AG08395 (cell line): ENCODE measurements at places on chromosomes 16 and 17.

- no peak for DNase-seq
These were observed 21.1 kb downstream of the NGFR start for GRCh38 chr17:49516180-49516579.

DNA sequence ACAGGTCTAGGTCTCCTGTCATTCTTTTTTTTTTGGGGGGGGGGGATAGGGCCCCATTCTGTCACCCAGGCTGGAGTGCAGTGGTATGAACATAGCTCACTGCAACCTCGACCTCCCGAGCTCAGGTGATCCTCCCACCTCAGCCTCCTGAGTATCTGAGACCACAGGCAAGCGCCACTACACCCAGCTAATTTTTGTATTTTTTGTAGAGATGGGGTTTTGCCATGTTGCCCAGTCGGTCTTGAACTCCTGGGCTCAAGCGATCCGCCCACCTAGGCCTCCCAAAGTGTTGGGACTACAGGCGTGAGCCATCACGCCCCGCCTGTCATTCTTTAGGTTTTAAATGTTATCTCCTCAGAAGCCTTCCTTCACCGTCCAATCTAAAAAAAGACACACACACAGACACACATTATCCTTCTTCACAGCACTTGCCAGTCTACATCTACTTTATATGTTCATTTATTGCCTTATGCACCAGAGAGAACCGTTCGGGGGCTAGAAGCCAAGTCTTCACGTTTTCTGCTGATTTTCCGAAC lies 694 bp downstream of the MRPL27 start:
- DNase-seq, result no peak

DNA sequence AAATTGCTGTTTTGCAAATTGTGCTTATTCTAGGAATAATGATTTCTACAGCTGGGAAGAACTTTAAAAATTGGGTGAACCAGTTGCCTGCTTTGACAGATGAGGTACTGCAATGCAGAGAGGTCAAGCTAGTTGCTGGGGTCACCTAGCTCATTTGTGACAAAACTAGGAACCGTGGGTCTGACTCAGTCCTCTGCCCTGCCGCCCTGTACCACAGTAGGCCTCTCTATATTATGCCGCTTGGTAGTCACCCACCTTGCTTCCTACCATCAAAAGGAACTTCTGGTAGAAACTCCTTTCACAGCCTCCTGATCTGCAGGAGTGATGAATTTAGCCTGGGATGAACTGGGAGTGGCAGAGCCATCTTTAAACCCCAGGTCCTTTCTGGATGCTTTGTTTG lies 105.7 kb downstream of the PITPNC1 start:
- no peak for DNase-seq

DNA sequence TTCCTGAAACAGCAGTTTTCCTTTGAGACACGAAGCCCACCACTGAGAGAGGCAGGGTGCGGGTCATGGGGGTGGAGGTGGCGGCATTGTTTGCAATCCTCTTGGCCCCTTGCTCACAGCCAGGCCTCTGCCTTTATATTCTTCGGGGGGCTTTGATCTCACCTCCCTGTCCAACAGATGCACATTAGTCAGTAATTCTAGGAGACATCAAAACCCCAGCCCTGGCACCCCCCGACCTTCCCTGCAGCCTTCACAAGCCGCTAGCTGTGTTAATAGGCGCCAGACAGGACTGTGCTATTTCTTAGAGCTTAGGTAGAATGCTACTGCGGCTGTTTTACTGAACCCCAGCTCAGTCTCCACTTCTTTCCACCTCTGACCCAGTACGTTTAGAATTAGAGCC lies 212.6 kb downstream of the RBFOX1 start:
- no peak for DNase-seq

DNA sequence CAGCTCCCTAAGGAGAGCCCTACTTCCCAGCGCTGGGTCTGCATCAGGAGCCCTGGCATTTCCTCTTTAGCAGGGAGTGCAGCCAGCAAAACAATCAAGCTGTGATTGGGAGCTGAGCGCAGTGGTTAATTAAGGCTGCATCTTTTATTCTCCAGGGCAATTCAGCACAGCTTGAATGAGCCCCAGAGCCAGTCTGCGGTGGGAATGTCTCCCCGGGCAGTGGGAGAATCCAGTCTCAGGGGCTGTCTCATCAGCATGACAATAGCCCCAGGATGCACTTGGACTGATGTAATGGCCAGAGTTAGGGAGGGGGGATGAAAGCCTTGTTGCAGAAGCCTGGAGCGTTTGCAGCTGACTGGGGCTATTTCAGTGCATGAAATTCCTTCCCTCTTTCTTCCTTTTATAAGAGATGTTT lies 292.6 kb upstream of the SOX9 start:
- DNase-seq, result peak; percentile 68

DNA sequence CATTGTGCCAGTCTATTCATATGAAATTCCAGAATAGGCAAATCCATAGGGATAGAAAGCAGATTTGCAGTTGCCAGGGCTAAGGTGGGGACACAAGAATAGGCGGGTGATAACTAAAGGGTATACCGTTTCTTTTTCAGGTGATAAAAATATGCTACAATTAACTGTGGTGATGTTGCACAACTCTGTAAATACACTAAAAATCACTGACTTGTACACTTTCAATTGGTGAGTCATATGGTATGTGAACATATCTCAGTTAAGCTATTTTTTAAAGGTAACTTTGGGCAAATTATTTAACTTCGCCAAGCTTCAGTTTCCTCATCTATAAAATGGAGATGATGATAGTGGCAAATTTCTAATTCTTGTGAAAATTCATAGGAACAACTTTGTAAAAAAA lies 65.9 kb downstream of the CDYL2 start:
- DNase-seq, result no peak

- no peak for DNase-seq
These were observed 8.7 kb downstream of the ENPP7 start for GRCh38 chr17:79739148-79740062.

DNA sequence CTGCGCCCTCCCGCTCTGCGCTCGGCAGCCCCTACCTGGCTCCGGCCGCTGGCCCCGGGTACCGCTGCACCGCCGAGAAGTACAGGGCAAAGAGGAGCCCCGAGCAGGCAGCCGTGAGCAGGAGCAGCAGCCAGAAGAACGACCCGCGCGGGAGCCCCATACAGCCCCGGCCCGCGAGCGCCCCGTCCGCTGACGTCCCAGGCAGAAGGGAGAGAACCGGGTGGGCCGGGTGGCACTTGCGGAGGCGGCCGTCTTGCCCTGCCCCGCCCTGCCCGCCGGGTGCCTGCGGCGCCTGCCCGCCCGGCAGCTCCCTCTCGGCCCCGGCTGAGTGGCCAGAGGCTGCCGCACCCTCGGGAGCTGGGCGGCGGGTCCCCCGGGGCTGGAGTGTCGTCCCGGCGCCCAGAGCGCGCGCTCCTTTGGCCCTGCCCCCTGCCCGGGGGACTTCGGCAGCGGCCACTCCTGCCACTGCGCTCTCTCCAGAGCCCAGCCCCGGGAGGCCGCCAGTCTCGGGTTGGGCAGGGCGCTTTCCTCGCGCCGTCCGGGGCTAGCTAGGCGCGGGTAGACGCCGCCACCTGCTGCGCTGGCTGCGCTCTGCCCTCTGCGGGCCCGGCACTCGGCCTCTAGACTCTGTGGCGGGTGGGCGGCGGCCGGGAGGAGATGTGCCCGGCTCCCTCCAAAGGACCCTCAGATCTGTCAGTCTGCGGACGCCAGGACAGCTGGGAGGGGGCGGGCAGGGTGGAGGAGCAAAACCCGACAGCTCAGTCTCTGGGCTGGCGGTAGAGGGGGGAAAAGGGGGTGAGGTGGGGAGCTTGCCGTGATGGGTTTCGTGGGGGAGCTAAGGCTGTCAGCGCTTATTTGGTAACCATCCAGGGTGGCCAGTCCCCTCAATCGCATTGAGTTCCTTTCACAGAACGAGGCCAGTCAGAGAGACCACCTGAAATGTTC lies at the start of gene ST6GALNAC2:
TSS of gene ST6GALNAC2 (minus strand) at position 212 of the 945 bp plus-strand sequence. CDS start at position 160, 52 bp downstream.
- DNase-seq, result peak; percentile 54

GRCh38 chr17:80453998-80454556 lies 22.3 kb downstream of the NPTX1 start:
- DNase-seq, result no peak

DNA sequence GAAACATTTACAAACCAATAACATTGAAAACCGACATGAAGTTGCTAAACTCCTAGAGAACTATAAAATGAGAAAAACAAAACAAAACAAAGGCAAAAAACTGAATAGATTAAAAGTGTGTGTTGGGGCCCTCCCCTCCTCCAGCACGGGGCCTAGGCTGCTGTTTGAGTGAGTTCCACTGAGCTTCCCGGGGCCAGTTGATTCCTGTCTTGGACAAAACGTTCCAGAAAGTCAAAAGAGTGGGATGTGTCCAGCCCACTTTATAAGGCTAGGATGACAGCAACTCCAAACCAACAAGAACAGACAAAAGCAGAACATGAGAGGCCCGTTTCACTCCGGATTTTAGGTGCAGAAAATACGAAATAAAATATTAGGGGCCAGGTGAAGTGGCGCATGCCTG lies 11.6 kb upstream of the CSNK1D start:
- DNase-seq, result no peak

DNA sequence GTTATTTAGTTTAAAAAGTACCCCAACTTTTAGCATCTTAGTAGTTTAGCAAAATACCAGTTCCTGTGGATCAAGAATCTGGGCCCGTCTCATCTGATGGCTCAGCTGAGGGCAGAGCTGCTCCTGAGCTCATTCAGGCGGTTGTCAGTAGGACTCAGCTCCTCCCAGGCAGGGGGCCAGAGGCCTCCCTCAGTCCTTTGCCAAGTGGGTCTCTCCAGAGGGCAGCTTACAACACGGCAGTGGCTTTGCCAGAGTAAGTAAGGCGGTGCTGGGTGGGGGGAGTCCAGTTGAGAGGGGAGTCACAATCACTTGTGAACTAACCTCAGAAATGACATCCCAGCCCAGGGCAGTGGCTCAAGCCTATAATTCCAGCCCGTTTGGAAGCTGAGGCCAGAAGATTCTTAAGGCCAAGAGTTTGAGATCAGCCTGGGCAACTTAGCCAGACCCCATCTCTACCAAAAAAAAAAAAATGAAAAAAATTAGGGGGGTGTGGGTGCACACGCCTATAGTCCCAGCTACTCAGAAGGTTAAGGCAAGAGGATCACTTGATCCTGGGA lies 81.5 kb upstream of the MED9 start:
- DNase-seq, result no peak

DNA sequence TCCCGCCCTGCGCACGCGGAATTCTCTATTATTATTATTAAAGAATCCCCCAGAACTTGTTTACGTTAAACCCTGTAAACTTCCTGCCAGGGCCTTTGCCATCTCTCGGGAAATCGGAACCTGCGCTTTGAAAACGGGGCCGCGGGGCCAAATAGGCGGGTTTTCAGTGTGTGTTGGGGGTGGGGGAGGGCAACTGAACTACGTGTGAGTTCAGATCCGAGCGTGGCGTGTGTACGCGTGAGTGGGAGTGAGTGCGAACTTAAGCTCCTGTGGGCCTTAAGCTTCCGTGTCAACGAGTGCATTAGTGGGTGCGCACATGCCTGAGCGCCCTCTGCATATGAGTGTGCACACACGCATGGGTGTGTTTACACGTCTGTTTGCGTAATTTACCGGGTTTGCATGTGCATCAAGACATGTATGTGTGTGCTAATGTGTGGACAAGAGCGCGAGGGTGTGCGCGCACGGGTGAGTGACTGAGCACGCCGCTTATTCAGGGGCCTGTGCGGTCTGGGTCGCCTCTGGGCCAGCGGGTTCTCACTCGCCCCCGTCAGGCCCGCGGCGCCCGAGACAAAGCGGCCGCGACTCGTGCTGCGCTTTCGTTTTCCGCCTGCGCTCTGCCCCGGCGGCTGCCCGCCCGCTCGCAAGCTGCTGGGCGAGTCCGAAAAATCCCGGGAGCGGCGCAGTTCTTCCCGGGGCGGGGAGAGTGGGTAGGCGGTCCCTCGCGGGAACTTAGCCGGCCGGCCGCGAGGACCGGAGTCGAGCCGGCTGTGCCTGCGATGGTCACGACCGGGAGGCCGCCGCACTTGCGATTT lies 1.2 kb upstream of the FOXF1 start:
- peak; percentile 75 for DNase-seq

DNA sequence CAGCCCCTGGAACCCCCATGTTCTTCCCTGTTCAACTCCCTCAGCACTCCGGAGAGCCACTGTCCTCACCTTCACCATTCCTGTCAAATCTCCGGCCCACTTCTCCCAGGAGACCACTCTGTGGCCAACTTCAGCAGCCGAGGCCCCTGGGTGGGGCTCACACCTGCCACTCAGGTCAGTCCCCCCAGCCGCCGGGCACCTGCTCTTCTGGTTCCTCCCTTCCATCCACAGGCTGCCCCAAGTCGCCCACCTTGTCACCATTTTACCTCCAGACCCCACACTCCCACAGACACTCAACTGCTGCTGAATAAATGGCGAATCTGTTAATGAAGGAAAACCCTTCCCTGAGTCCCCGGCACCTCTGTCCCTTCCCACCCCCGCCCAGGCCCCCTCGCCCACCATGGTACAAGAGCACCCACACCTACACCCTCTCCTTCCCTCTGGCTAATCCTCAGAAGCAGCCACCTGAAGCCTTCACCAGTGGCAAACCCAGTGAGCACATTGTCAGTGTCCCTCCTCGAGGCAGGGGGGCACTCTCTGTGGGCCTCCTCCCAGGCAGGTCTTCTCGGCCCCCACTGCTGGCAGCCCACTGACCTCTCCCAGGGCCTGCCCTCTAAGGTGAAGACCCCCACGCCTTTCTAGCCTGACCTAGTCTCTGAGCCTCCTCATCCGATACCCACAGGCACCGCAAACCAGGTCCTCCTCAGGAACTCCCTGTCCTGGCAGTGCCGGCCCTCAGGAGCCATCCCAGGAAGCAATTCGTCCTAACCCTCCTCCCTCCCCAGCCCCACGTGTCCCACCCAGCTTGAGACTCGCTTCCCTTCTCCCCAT lies 8.2 kb downstream of the CANT1 start:
- DNase-seq, result no peak

DNA sequence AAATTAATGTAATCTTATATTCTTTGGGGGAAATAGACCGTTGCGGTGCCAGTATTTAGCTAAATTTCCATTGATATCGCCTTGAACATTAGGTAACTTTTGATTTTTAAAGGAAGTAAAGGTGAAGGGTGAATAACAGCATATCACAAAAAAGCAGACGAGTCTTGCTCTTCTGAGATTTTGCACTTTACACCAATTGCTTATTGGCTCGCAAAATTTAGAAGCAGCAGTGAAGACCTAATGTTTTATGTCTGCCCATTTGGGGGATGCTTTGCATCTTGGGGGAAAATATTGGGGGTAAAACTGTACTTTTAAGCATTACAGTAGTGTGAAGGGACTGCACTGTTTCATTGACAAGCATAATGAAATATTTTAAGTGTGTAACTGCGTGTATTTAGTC lies 934 bp downstream of the MAP2K6 start:
- DNase-seq, result no peak
